Activated effector memory CD4-positive, alpha-beta T cell treated with anti-CD3 and anti-CD28 coated beads, Interleukin-2, amount 50 U/mL, for 16 hours (primary cell): ENCODE measurements at places on chromosomes 1 and 21.
A peak's percentile ranks its signal among the peaks of the same experiment; 100 is the strongest.

GRCh38 chr1:96565546-96565945, 156.0 kb upstream of the PTBP2 start:
- no peak for DNase-seq

GRCh38 chr1:94335950-94336349, 82.2 kb upstream of the ABCD3 start:
- no peak for DNase-seq

- DNase-seq, result no peak
Observed at GRCh38 chr1:186498695-186499389, 37.9 kb upstream of the PDC start.

GRCh38 chr1:6472391-6472790, 6.4 kb upstream of the TNFRSF25 start:
- DNase-seq, result no peak

DNA sequence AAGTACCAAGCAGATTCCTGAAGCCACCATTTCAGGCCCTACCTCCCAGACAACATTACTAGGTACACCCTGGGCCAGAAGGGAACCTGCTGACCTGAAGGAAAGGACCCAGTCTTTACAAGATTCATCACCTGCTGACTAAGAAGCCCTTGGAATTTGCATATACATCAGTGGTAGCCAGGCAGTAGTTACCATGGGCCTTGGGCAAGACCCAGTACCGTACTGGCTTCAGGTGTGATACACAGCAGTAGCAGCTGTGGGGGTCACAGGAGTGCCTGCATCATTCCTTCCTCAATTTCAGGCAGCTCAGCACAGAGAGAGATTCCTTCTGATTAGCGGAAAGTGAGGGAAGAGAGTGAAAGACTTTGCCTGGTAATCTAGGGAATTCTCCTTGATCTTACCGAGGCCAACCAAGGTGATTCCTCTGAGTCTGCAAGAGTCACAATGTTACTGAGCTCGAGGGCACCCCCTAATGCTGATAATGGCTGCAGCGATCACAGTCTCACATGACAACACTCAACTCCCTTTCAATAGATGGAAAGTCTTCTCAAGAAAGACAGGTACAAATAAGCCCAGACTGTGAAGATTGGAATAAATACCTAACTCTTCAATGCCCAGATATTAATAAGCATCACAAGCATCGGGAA, 22.0 kb upstream of the UHMK1 start:
- no peak for DNase-seq

- no peak for DNase-seq
Observed at GRCh38 chr1:159342761-159343425, 40.8 kb downstream of the FCER1A start.

GRCh38 chr1:42922687-42923366, 35.8 kb downstream of the SLC2A1 start:
- DNase-seq, result peak; percentile 78

DNA sequence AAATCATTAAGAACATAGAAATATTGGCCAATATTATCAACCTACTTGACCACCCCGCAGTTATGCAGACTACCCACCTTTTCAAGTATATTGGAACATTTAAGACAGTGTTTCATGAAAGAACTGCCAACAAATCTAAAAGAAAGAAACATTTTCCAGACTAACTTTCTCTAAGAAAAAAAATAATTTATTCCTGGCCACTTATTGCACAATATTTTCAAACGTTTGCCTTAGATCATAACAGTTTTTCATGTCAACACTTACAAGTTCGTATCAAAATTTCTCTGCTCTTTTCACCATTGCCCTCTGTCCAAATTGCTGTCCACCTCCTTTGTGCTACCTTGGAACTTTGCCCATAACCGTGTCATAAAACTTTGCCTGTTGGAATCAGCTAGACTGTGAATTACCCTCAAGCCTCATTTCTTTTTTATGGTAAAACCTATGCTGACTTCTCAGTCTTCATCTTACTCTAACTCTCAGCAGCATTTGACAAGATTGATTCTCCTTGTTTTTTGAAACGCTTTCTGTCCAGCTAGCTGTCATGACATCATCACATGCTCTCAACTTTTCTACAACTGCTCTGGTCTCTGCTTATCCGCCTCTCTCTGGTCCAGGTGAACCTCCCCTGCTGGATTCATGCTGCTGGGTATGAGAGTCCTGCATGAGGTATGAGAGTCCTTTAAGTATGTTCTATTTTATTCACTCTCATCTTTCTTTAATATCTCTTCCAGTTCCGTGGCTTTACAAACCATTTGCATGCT, 92.8 kb upstream of the CHRM3 start:
- no peak for DNase-seq

GRCh38 chr1:29383746-29384371, 147.5 kb downstream of the PTPRU start:
- DNase-seq, result no peak

DNA sequence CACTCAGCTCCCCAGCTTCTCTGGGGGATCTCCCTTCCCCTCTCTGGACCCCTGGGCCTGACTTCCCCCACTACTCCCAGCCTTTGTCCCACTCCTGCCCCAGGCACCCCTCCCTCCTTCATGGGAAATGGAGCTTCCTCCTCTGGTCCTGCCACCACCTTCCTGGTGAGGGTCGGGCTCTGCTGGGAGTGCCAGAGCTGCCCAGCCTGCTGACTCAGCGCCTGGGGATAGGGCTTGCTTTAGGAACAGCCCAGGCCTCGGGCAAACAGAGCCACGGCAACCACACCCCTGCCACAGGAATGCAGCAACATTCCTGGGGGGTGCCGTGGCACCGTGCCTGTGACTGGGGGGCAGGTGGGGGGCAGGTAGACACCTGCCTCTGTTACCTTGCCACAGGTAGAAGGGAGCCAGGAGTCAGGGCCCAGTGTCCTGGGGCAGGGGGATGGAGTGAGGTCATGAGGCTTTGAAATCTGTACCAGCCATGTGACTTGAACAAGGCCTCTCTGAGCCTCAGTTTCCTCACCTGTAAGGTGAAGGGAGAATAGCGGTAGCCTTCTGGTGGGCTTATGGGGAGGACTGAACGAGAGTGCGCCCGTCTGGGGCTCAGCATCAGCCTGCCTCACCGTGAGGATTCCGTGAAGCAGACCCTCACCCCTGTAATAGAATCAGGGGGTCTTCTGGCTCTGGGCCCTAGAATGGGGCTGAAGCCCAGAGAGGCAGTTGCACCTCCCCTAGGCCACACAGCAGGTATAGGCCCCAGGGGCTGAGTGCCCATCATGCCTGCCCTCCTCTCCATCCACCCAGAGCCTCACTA, 17.8 kb upstream of the EPHA2 start:
- DNase-seq, result no peak
